Stimulated activated memory B cell treated with anti-CD40 and anti-IgM and Interleukin-4, amounts not matched to agents 10 μg/mL and 1 μg/mL and 100 μg/mL, for 72 hours (primary cell): ENCODE measurements at places on chromosomes 1 and 21.

GRCh38 chr1:235739124-235739523 is 89.5 kb upstream of the GNG4 start:
- H3K36me3 ChIP-seq: peaks cover 62% of the 10 kb centered on the region
- ATAC-seq: no peak
- no peak overlapping the region for H3K27ac ChIP-seq
- H3K4me3 ChIP-seq: no peak overlapping the region
- H3K27me3 ChIP-seq: no peaks in the 10 kb centered on the region
- no peaks in the 10 kb centered on the region for H3K4me1 ChIP-seq

GRCh38 chr1:152479792-152480595 is 30.6 kb upstream of the LCE5A start:
- peaks cover 10% of the 10 kb centered on the region for H3K27me3 ChIP-seq
- peak overlapping the region; percentile 65 for H3K4me3 ChIP-seq
- H3K27ac ChIP-seq: peak overlapping the region; percentile 79
- H3K4me1 ChIP-seq: peaks cover 6% of the 10 kb centered on the region
- peak; percentile 67 for ATAC-seq

GRCh38 chr1:193458628-193459027 is 272.2 kb upstream of the B3GALT2 start:
- H3K36me3 ChIP-seq: no peaks in the 10 kb centered on the region
- no peaks in the 10 kb centered on the region for H3K27me3 ChIP-seq
- ATAC-seq: no peak
- H3K27ac ChIP-seq: no peak overlapping the region

- H3K27ac ChIP-seq: peak overlapping the region; percentile 79
- H3K36me3 ChIP-seq: no peaks in the 10 kb centered on the region
- peaks cover 32% of the 10 kb centered on the region for H3K4me1 ChIP-seq
- H3K27me3 ChIP-seq: peaks cover 20% of the 10 kb centered on the region
- peak overlapping the region; percentile 95 for H3K4me3 ChIP-seq
Observed at GRCh38 chr1:111738436-111739193, 580 bp downstream of the INKA2 start.

- no peak for ATAC-seq
- no peak overlapping the region for H3K27ac ChIP-seq
- no peaks in the 10 kb centered on the region for H3K27me3 ChIP-seq
- H3K4me1 ChIP-seq: no peaks in the 10 kb centered on the region
Observed at GRCh38 chr1:19754482-19754881, 45.2 kb downstream of the TMCO4 start.

DNA sequence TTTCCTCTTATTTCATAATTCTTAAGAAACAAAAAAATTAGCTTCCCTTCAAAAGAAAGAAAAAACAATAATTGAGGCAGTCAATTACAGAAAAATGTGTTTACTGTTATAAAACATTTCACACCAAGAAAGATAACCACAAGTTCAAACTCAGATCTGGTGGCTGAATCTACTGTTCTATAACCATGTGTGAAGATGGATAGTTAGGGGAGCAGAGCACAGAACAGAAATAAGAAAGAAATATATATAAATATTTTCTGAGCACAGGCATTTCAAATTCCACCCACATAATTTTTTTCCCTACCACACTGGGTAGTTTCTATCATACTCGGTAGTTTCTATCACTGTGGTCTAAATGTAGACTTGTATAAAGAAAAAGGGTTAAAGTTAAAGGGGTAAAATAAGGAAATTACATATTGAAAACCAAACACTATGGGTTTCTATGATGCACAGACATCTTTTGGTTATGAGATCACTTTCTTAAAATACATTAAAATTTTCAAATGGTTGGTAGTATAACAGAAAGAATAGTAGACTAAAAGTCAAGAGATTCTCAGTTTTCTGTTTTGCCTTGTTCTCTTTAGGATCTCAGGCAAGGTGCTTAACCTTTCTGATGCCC is 10.8 kb downstream of the LYST start:
- H3K4me3 ChIP-seq: no peak overlapping the region
- peak; percentile 81 for ATAC-seq
- peaks cover 31% of the 10 kb centered on the region for H3K4me1 ChIP-seq
- H3K27me3 ChIP-seq: no peaks in the 10 kb centered on the region
- H3K27ac ChIP-seq: no peak overlapping the region

- H3K27me3 ChIP-seq: peaks cover 26% of the 10 kb centered on the region
- no peaks in the 10 kb centered on the region for H3K4me1 ChIP-seq
- no peak overlapping the region for H3K27ac ChIP-seq
- no peak for ATAC-seq
- no peaks in the 10 kb centered on the region for H3K36me3 ChIP-seq
Observed at GRCh38 chr1:180623579-180624347, 8.1 kb upstream of the XPR1 start.

DNA sequence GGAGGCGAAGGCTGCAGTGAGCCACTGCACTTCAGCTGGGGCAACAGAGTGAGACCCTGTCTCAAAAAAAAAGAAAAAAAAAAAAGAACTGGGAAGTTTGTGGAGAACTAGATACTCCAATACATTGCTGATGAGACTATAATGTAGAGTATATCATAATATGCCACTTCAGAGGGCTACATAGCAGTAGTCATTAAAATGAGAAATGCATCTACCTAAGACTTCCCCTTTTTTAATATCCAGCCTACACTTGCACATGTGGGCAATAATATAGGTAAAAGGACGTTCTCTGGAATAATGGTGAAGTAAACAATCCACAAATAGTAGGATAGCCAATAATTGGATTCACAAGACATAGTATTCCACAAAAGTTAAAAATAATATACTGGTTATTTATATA is 311.0 kb downstream of the HLX start:
- no peak overlapping the region for H3K4me3 ChIP-seq
- H3K27ac ChIP-seq: no peak overlapping the region
- no peaks in the 10 kb centered on the region for H3K36me3 ChIP-seq
- H3K4me1 ChIP-seq: no peaks in the 10 kb centered on the region
- no peak for ATAC-seq

DNA sequence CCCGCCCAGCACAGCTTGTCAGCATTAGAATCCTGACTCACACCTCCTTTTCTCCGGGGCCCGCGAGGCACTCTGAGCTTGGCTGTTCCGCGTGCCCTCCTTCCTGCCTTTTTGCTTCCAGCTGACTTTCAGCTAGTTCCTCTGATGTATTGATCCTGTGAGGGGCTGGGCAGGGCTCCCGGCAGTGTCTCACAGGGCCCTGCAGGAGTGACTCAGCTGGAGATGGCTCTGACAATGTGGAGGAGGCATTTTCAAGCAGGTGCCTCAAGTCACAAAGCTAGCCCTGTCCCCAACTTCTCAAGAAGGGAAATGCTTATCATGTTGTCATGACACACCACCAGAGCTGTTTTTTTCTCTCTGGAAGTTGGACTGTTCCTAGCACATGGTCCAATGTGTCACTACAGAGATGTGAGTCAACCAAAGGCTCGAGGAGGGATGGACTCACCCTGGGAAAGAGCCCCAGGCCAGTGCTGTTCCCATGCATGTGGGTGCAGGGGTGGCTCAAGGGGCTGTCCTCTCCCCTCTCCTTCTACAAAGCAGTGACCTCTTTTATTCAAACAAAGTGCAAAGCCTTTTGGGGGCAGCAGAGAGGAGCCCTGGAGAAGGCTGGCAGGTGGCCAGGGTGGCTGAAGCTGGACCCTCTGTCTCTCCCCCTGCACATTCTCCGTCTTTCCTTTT is 30.6 kb downstream of the SYT6 start:
- H3K4me1 ChIP-seq: no peaks in the 10 kb centered on the region
- no peak overlapping the region for H3K4me3 ChIP-seq
- H3K27me3 ChIP-seq: peaks cover 26% of the 10 kb centered on the region

GRCh38 chr1:174877208-174877673 is 122.5 kb upstream of the CACYBP start:
- peak overlapping the region; percentile 52 for H3K27ac ChIP-seq
- no peaks in the 10 kb centered on the region for H3K27me3 ChIP-seq
- peaks cover 39% of the 10 kb centered on the region for H3K4me1 ChIP-seq
- no peak for ATAC-seq
- H3K36me3 ChIP-seq: peaks cover 15% of the 10 kb centered on the region
- H3K4me3 ChIP-seq: no peak overlapping the region

DNA sequence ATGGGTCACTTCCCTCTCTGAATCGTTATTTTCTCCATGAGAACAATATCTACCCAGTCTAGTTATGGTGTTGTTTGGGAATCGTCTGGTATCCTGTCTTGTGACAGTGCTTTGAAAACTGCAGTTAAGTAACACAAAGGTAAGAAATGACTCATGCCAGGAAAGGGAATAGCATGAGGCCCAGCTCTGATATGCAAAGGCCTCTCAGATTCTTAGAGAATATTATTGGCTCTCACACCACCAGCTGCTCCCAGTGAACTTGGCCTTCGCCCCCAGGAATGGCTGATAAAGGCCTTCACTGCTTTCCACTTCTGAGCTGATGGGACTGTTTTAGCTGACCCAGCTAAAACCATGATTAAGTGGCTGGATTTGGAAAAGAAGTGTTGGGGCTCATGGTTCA is 27.1 kb downstream of the NEK2 start:
- H3K4me1 ChIP-seq: no peaks in the 10 kb centered on the region
- no peak overlapping the region for H3K27ac ChIP-seq
- no peak overlapping the region for H3K4me3 ChIP-seq
- no peak for ATAC-seq
- H3K36me3 ChIP-seq: no peaks in the 10 kb centered on the region
- no peaks in the 10 kb centered on the region for H3K27me3 ChIP-seq

DNA sequence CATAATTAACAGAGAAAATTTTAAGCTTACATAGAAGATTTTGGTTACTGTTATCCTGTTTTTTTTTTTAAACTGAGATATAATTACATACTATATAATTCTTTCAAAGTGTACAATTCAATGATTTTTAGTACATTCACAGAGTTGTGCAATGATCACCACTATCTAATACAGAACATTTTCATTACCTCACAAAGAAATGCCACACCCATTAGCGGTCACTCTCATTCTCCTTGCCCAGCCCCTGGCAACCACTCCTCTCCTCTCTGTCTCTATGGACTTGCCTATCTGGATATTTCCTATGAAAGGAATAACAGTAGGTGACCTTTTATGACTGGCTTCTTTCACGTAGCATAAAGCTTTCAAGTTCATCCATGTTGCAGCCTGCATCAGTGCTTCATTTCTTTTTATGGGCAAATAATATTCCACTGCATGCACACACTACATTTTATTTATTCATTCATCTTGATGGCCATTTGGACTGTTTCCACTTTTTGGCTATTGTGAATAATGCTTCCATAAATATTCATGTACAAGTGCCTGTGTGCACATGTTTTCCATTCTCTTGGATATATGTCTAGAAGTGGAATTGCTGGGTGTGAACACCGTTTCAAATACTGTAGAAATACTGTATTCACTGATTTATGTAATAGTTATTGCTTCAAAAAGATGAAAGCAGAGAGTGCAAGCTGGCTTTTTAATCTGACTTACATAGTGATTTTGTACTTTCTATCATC is 26.5 kb downstream of the TAF5L start:
- H3K36me3 ChIP-seq: peaks cover 60% of the 10 kb centered on the region
- no peaks in the 10 kb centered on the region for H3K27me3 ChIP-seq
- H3K4me3 ChIP-seq: no peak overlapping the region
- no peak overlapping the region for H3K27ac ChIP-seq

GRCh38 chr1:70227439-70227838 is 6.3 kb downstream of the SRSF11 start:
- H3K4me3 ChIP-seq: no peak overlapping the region
- no peak for ATAC-seq
- H3K27me3 ChIP-seq: no peaks in the 10 kb centered on the region
- H3K36me3 ChIP-seq: peaks cover 30% of the 10 kb centered on the region
- peaks cover 33% of the 10 kb centered on the region for H3K4me1 ChIP-seq

DNA sequence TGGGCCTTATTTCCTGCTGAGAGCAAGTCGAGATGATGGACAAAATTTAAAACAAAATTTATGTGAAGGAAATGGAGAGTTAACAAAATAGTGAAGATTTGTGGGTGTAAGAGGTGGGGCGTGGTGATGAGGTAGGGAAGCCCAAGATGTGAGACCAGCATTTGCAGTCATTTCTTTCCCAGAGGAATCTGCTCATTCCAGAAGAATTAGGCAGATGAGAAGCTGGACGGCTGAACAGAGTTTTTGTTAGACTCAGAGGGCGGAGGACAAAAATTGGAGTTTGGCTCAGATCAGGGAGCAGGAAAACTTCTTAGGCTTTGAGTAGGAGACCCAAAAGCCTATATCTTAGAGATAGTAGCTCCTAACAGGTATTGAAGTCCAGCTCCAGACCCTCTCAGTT is 65.3 kb downstream of the CAMTA1 start:
- no peak overlapping the region for H3K4me3 ChIP-seq
- no peak overlapping the region for H3K27ac ChIP-seq
- no peaks in the 10 kb centered on the region for H3K27me3 ChIP-seq
- H3K4me1 ChIP-seq: peaks cover 5% of the 10 kb centered on the region
- H3K36me3 ChIP-seq: peaks cover 82% of the 10 kb centered on the region
- ATAC-seq: no peak

- peaks cover 22% of the 10 kb centered on the region for H3K4me1 ChIP-seq
- ATAC-seq: no peak
- H3K27ac ChIP-seq: no peak overlapping the region
Observed at GRCh38 chr1:18962855-18963737, 6.6 kb upstream of the IFFO2 start.

- H3K27me3 ChIP-seq: no peaks in the 10 kb centered on the region
- no peak overlapping the region for H3K27ac ChIP-seq
- H3K36me3 ChIP-seq: peaks cover 46% of the 10 kb centered on the region
- no peak overlapping the region for H3K4me3 ChIP-seq
- ATAC-seq: no peak
- peaks cover 42% of the 10 kb centered on the region for H3K4me1 ChIP-seq
Observed at GRCh38 chr1:228097333-228098081, 5.6 kb downstream of the C1orf35 start.

DNA sequence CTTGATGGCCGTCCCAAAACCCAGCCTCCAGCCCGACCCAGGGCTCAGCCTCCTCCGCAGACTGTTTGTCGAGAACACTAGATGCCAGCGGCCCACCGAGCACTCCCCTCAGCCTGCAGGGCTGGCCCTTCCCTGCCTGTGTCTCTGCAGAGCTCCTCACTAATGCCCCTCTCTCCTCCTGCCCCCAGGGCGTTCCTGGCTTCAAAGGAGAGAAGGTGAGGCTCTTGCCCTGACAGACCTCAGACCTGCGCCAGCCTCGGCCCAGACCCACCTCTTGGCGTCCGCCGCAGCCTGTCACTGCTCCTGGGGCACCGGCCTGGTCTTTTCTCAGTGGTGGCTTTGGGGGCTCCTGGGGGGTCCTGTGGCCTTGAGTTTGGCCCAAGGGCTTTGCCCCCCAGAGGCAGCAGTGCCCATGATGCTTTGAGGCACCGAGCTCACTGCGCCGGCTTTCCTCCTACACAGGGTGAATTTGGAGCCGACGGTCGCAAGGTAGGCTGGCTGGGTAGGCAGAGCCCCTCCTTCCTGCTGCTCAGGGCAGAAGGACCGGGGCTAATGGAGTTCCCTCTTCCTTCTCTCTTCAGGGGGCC is 18.4 kb downstream of the COL6A2 start:
- peaks cover 13% of the 10 kb centered on the region for H3K27me3 ChIP-seq
- no peak for ATAC-seq
- no peak overlapping the region for H3K4me3 ChIP-seq
- H3K4me1 ChIP-seq: no peaks in the 10 kb centered on the region
- H3K36me3 ChIP-seq: no peaks in the 10 kb centered on the region
